ENCODE measurements at places on chromosomes 1 and 21.
A peak's percentile ranks its signal among the peaks of the same experiment; 100 is the strongest.

GRCh38 chr1:229842302-229843255 is 216.5 kb downstream of the URB2 start:
- no peak overlapping the region for H3K27ac ChIP-seq
- H3K4me1 ChIP-seq = peaks cover 5% of the 10 kb centered on the region
- H3K4me3 ChIP-seq = no peak overlapping the region
- no peaks in the 10 kb centered on the region for H3K27me3 ChIP-seq
- no peak for DNase-seq

GRCh38 chr1:198350456-198350855 is 190.0 kb downstream of the ATP6V1G3 start:
- H3K27ac ChIP-seq = no peak overlapping the region
- H3K4me3 ChIP-seq = no peak overlapping the region
- H3K27me3 ChIP-seq = no peaks in the 10 kb centered on the region

- H3K4me1 ChIP-seq = peaks cover 11% of the 10 kb centered on the region
- no peaks in the 10 kb centered on the region for H3K36me3 ChIP-seq
- DNase-seq = no peak
- no peaks in the 10 kb centered on the region for H3K27me3 ChIP-seq
Measured at GRCh38 chr1:85630493-85630892, 49.9 kb downstream of the CCN1 start.

DNA sequence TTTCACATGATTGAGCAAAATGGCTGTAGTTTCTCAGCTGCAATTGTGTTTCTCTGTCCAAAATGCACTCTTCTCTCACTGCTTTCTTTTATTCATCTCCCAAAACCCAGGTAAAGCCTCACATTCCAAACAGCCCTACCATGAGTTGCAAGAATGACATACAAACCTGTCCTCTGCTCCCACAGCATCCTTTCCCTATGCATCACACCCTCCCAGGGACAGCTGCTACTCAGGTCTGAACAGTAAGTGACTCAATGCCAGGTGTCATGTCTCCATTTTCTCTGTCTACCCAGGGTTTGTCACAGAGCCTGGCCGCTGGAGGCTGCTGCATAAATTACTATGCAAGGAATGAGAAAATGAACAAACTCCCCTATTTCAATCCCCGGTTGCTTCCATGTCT is 118.5 kb downstream of the PLD5 start:
- H3K27me3 ChIP-seq = no peaks in the 10 kb centered on the region
- DNase-seq = no peak
- no peak overlapping the region for H3K4me3 ChIP-seq
- H3K4me1 ChIP-seq = no peaks in the 10 kb centered on the region
- H3K36me3 ChIP-seq = no peaks in the 10 kb centered on the region
- H3K27ac ChIP-seq = no peak overlapping the region

DNA sequence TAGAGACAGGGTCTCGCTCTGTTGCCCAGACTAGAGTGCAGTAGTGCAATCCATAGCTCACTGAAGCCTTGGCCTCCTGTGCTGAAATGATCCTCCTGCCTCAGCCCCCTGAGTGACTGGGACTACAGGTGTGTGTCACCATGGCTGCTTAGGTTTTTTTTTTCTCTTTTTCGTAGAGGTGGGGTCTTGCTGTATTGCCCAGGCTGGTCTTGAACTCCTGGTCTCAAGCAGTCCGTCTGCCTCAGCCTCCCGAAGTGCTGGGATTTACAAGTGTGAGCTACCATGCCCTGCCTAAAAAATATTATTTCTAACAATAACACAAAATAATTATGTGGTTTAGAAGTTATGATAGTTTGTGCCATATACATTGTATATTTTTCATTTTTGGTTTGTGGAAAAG is 9.9 kb downstream of the CAMTA1 start:
- DNase-seq = no peak
- no peaks in the 10 kb centered on the region for H3K27me3 ChIP-seq
- H3K27ac ChIP-seq = no peak overlapping the region
- H3K4me3 ChIP-seq = no peak overlapping the region
- peaks cover 7% of the 10 kb centered on the region for H3K36me3 ChIP-seq
- peaks cover 21% of the 10 kb centered on the region for H3K4me1 ChIP-seq

GRCh38 chr1:218346391-218347204 is 1.5 kb downstream of the TGFB2 start:
- no peaks in the 10 kb centered on the region for H3K27me3 ChIP-seq
- peak overlapping the region; percentile 61 for H3K4me3 ChIP-seq
- DNase-seq = peak; percentile 40
- H3K36me3 ChIP-seq = no peaks in the 10 kb centered on the region

- H3K4me1 ChIP-seq = no peaks in the 10 kb centered on the region
- H3K27me3 ChIP-seq = no peaks in the 10 kb centered on the region
- peak; percentile 96 for DNase-seq
- no peak overlapping the region for H3K4me3 ChIP-seq
- no peaks in the 10 kb centered on the region for H3K36me3 ChIP-seq
Measured at GRCh38 chr1:28313702-28314546, 14.9 kb upstream of the MED18 start.

GRCh38 chr1:174877208-174877673 is 122.5 kb upstream of the CACYBP start:
- H3K4me3 ChIP-seq = peak overlapping the region; percentile 26
- DNase-seq = no peak
- H3K27ac ChIP-seq = peak overlapping the region; percentile 8
- H3K36me3 ChIP-seq = no peaks in the 10 kb centered on the region
- no peaks in the 10 kb centered on the region for H3K27me3 ChIP-seq

- no peaks in the 10 kb centered on the region for H3K27me3 ChIP-seq
- no peak overlapping the region for H3K4me3 ChIP-seq
- no peaks in the 10 kb centered on the region for H3K36me3 ChIP-seq
- no peak overlapping the region for H3K27ac ChIP-seq
- H3K4me1 ChIP-seq = no peaks in the 10 kb centered on the region
- no peak for DNase-seq
Measured at GRCh38 chr1:53076165-53076564, 14.2 kb downstream of the PODN start.

DNA sequence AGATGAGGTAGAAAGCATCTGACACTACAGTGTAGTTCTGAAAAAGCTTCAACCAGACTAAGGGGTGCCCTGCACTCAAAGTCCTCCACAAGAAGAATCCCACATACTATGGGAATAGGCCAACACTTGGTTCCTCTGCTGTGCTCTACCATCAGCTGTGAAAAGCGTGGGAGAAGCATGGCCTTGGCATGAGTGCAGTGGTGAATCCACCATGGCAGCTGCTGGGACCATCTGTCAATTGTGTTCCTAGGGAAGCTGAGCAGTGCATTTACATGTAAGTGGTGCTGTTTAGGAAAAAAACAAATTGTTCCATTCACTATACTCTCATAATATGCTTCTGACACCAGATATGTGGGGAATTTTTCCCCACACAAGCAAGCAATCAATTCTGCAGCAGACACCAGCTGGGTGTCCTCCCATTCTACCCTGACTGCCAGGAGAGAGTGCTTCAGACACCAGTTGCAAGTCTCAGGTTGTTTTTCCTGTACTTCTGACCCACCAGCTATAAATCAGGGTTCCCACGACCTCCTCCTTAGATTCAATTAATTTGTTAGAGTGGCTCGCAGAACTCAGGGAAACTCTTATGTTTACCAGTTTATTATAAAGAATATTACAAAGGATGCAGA is 230.8 kb upstream of the CHRM3 start:
- no peak overlapping the region for H3K27ac ChIP-seq
- no peaks in the 10 kb centered on the region for H3K27me3 ChIP-seq
- no peak overlapping the region for H3K4me3 ChIP-seq
- no peaks in the 10 kb centered on the region for H3K4me1 ChIP-seq

GRCh38 chr1:194447636-194448035 is 1261.2 kb upstream of the B3GALT2 start:
- no peak for DNase-seq
- no peaks in the 10 kb centered on the region for H3K36me3 ChIP-seq
- no peak overlapping the region for H3K27ac ChIP-seq
- no peak overlapping the region for H3K4me3 ChIP-seq
- no peaks in the 10 kb centered on the region for H3K4me1 ChIP-seq

DNA sequence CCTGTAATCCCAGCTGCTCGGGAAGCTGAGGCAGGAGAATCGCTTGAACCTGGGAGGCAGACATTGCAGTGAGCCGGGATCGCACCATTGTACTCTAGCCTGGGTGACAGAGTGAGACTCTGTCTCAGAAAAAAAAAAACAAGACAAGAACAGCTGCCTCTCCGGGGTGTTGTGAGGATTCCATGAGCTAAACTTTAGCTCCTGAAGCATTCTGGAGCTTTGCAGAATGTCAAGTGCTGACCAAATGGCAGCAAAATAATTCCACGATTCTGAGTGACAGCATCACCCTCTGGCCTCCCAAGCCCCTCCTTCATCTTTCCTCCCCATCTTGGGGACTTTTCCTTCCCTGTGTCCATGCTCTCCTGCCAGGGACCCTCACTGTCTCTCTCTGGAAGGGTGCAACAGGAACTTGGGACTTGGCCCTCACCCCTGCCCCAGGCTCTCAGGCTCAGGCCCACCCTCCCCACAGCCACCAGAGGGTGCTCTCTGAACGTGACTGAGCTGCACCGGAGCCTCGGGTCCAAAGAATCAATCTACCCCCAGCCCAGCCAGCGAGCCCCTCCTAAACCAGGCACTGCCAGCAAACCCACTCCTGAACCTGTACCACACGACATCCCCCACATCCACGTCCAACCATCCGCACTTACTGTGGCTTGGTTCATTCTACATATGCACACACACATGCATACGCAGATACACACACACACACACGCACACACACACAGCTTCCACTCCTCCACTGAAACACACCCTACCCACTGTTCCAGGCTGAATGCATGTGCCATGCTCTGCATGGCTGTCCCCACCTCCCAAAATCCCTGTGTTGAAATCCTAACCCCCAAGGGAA is 45.7 kb downstream of the ACOT7 start:
- DNase-seq = no peak
- H3K4me3 ChIP-seq = no peak overlapping the region
- H3K27ac ChIP-seq = peak overlapping the region; percentile 68
- no peaks in the 10 kb centered on the region for H3K27me3 ChIP-seq
- no peaks in the 10 kb centered on the region for H3K36me3 ChIP-seq

DNA sequence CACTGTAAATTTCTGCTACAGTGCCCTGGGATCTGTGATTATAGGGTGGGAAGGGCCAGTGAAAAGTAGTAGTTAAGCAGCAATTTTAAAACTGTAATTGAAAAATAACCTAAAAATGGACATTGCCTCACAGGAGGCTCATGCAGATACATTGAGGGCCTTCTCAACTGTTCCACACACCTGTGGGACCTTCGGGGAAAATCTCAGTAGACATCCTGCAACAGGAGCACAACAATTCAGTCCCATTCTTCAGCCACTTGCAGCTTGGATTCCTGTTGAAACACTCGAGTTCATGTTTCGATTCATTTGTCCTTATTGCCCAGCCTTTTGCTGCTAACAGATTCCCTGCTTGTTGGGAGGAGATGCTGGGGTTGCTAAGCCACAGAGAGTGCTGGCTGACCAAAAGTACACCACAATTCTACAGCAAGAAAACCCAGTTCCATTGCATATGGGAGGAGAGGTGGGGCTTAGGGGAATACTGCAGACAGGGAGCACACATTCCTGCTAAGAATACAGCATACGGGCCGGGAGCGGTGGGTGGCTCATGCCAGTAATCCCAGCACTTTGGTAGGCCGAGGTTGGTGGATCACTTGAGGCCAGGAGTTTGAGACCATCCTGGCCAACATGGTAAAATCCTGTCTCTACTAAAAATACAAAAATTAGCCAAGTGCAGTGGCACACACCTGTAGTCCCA is 4.5 kb downstream of the TMCC2 start:
- H3K27me3 ChIP-seq = no peaks in the 10 kb centered on the region
- peaks cover 48% of the 10 kb centered on the region for H3K4me1 ChIP-seq
- H3K4me3 ChIP-seq = no peak overlapping the region
- no peak for DNase-seq
- no peak overlapping the region for H3K27ac ChIP-seq

DNA sequence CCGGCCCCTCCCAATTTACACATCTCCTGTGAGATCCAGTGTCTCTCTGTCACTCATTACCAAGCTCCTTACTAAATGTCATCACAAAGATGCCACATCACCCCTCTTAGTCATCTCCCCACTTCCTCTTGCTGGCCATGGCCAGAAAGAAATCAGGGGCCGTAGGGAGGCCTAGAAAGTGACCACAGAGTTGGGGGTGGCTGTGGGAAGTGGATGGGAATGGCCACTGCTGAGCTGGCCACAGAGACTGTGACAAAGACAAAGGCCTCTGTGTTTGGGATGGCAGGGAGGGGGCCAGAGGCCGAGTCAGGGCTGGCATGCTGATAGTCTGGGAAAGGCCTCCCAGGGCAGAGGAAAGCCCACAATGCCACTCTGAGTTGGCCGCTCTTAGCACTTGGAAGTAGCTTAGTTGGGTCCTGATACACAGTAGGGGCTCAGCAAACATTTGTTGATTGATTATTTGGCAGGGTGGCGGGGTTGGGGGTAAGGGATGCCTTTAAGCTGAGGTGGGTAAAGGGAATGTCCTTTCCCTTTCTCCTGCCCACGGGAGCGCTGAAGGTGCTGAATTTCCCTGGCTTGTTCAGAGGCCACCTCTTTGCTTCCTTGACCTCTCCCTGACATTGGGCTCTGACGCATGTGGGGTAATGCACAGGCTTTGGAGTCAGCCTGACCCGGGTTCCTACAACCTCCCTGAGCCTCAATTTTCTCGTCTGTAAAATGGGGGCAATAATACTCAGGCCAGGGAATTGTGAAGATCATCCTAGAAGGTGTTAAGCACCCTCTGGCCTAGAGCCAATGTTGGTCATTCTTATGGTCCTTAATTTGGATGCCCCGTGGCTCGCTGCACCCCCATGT is 13.2 kb downstream of the NAV1 start:
- H3K27me3 ChIP-seq = no peaks in the 10 kb centered on the region
- no peak overlapping the region for H3K4me3 ChIP-seq
- DNase-seq = no peak
- H3K27ac ChIP-seq = peak overlapping the region; percentile 84
- peaks cover 40% of the 10 kb centered on the region for H3K4me1 ChIP-seq
- no peaks in the 10 kb centered on the region for H3K36me3 ChIP-seq

DNA sequence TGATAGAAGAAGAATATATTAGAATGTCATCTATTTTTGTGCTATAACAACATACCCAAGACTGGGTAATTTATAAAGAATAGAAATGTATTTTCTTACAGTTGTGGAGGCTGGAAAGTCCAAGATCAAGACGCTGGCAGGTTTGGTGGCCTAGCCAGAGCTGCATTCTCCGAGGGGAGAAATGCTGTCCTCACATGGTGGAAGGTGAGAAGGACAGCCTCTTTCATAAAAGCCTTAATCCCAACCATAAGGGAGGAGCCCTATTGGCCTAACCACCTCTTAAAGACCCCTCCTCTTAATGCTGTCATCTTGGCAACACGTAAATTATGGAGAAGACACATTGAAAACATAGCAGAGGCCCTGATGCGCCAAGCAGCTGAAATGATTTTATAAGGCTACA is 60.1 kb upstream of the KAZN start:
- H3K36me3 ChIP-seq = no peaks in the 10 kb centered on the region
- no peaks in the 10 kb centered on the region for H3K27me3 ChIP-seq
- no peak overlapping the region for H3K4me3 ChIP-seq
- DNase-seq = no peak

GRCh38 chr1:200556002-200556401 is 64.5 kb downstream of the KIF14 start:
- no peaks in the 10 kb centered on the region for H3K36me3 ChIP-seq
- no peak overlapping the region for H3K27ac ChIP-seq
- H3K4me3 ChIP-seq = no peak overlapping the region
- DNase-seq = no peak
- H3K27me3 ChIP-seq = no peaks in the 10 kb centered on the region

All from upper lobe of left lung (tissue), 6 donors.